ENCODE measurements at places on chromosomes 7 and 10.

DNA sequence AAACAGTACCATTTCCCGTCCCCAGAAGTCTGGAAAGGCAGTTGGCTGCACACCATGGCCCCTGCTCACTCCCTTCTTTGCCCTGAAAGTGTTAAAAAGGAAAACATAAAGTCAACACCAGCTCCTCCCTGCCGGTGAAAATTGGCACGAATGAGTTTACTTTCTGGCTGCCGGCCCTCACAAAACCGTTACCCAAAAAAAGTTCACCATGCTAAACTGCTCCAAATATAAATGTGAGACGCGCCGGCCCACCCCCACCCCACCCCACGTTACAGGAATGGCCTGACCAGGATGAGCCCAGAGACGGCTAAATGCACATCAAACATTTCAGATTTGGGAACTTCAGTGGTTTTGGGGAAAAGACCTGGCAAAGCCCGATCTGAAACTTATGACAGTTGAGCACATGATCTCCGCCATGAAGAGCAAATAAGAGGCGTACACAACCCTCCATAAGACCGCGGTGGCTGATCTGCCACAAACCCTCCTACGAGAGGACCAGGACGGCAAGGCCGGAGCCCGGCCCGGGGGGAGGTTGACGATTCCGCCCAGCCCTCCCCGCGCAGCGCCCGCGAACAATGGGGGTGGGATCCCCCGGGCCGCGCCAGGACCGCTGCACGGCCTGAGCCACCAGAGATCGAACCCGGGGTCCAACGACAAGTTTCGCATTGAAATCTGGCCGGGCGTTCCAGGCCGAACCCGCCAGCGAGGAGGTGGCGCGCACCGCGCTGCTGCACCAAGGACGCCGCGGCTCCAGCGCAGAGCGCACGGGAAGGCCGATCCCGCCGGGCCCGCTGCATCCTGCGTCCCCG, 952 bp downstream of the DIP2C start:
- DNase-seq, result no peak

DNA sequence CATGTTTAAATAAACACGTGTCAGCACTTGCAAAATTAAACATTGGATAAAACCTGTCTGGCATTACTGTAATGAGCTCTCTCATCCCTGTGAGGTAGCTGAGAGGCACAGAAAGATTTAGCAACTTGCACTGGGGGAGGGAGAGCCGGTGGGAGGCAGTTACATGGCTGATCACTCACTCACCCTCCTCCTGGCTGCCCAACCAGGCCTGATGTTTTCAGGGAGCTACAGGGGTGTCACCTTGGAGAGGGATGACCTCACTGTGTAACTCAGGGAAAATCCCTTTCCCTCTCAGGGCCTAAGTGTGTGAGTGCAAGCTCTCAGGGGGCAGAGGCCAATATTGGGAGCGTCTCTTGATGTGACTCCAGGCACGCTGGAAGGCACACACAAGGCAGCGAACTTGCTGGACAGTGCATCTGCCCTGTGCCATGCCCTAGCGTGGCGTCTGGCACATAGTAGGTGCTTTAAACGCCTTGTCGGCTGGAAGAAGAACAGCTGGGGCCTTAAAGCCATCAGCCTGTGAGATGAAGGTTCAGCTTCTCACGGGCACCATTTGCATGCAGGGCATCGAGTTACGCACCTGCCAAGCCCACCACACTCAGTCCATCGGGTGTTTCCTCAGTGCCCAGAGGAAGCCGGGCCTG, 51.1 kb downstream of the ELFN1 start:
- no peak for DNase-seq

DNA sequence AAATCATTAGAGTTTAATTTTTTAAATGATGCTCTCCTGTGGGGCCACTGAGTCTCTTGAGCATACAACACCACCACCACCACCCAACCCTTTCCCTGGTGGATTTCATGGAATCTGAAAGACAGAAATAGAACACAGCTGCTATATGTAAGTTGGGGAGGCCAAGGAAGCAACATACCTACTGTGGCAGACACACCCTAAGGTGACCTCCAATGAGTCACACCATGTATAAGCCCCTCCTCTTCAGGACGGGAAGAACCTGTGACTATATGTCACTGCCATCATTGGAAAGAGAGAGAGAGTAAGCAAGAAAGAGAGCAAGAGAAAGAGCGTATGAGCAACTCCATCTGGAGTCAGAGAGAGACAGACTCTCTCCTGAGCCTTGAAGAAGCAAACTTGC, 172.4 kb upstream of the NFE2L3 start:
- DNase-seq, result no peak

DNA sequence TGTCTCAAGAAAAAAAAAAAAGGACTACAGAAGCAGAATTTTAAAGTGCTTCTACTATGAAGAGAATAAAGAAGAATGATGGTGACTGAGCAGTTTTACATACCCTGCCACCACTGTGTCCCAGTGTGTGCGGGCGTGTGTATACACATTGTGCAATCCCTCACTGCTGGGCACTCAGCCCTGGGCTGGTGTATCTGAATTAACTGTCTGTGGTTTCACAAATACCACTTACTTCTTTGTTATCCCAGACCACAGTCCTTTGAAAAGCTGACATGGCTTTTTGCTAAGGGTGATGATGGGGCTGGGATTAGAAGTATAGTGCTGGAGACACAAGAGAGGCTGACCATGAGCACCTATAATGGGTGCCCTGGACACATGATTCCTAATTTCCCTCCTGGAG, 21.1 kb upstream of the TRPV6 start:
- DNase-seq, result no peak

DNA sequence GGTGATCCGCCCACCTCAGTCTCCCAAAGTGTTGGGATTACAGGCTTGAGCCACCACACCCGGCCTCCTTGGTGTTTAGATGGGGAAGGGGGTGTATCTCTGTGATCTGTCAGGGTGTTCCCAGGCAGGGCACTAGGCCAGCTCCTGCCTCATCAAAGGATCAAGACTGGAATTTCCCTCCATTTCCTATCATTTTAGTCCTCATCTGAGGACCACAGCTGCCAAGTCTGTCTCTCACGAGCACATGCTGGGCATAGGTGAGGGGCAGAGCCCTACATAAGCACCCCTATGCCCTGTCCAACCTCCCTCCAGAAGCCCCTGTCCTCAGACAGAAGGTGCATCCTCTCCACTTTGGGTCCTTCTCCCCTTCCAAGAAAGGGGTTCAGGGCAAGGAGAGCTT, 19.5 kb downstream of the TRIM56 start:
- DNase-seq, result no peak

- DNase-seq, result no peak
These were observed 84.0 kb downstream of the GATA3 start for GRCh38 chr10:8138471-8138870.

GRCh38 chr7:3695602-3696001, 394.6 kb downstream of the SDK1 start:
- DNase-seq, result no peak

DNA sequence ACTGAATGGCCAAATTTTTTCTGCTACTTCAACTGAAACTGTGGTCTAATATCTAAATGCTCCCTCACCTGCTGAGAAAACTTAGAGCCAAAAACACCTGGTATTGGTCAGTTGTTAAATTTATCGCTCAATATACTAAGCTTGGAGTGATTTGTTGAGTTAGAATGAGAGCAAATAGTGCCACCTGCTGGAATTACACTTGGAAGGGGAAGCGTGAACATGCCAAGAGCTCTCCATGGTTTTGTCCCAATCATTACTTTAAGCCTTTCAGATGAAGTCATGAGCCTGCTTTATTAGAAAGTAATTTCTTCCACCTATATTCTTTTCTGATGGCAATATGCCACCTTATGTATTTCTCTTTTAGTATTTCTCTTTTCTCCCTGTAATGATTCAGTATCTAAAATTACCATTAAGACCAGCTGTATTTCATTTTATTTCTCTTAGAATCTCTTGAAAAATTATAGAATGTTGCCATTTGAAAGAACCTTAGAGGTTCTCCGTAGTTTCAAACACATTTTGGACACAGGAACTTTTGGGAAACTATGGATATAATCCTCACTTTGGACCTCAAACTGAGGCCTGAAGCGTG, 447.8 kb upstream of the C7orf33 start:
- DNase-seq, result no peak

DNA sequence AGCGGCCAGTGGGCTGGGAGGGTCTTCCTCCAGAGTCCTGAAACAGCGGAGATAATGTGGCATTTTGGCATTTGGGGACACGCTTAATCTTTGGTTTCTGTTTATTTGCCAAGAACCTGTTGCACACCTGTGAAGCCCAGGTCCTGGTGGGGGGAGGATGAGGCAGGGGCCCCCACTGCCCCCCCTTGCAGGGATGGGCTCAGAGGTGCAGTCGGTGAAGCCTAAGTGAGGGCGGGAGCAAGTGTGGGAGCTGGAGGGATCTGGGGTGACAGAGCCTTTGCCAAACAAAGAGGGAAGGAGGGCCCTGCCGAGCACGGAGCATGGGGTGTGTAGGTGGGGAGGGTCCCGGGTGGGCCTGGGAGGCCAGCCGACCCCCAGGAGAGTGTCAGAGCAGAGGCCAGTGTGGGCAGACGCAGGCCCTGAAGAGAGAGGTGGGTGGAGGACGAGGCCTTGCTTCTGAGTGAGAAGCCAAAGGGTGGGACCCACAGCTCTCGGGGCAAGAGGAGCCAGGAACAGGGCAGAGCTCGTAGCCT, 62.1 kb upstream of the ADGRA1 start:
- DNase-seq, result no peak

DNA sequence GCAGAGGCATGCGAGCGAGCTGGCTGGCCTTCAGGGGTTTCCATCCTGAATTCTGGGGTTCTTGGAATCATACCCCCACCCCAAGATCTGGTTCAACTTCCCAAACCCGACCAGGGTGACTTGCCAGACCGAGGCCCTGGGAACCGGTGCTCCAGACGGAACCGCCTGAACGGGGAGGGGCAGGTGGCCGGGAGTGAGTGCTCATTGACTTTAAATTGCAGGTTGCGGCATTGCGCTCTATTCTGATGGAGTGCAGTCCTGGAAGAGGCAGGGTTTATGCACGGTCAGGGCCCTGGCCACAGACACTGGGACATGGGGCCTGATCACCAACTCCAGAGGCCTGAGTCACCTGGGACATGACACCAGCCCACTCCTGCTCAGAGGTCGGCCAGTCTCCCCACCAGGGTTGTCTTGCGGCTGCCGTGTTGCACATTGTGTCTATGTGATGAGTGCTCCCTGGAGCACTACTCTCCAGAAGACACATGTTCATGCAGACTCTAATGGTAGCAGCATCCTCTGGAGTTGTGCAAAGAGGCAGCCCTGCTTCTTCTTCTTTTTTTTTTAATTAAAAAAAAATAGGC, 5.8 kb upstream of the DDIT4 start:
- DNase-seq, result no peak

- DNase-seq, result no peak
These were observed 28.8 kb downstream of the MIOS start for GRCh38 chr7:7595451-7595850.

GRCh38 chr7:105678811-105679495, 97.7 kb upstream of the EFCAB10 start:
- no peak for DNase-seq

- DNase-seq, result no peak
These were observed 227.6 kb upstream of the NPSR1 start for GRCh38 chr7:34430456-34430855.

- no peak for DNase-seq
These were observed 156.7 kb upstream of the BET1 start for GRCh38 chr7:94160719-94161435.

- no peak for DNase-seq
These were observed 145.0 kb downstream of the PARD3 start for GRCh38 chr10:34670081-34670480.

DNA sequence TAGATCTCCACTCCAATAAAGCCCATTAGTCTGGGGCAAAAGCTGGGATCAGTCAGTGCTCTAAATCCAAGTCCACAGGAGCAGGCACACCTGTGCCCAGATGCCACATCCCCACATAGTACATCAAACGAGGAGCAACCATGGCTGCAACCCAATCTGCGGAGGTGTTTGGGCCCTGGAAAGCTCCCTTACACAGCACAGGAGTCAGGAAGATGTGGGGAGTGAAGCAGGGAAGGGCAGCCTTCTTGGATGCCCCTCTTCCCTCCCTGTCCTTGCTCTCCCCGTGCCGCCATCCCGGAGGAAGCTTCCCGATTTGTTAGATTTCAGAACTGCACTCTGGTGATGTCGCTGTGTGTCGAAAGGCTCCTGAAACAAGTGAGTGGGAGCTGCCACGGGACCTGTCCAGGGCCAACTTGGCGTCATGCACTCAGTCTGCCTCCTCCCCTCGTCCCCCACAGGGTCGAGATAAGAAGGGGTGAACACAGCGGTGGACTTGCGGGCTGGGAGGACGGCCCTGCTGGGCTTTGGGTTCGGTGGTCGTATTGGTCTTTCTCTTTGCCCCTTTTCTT, 230.6 kb upstream of the GRB10 start:
- no peak for DNase-seq

DNA sequence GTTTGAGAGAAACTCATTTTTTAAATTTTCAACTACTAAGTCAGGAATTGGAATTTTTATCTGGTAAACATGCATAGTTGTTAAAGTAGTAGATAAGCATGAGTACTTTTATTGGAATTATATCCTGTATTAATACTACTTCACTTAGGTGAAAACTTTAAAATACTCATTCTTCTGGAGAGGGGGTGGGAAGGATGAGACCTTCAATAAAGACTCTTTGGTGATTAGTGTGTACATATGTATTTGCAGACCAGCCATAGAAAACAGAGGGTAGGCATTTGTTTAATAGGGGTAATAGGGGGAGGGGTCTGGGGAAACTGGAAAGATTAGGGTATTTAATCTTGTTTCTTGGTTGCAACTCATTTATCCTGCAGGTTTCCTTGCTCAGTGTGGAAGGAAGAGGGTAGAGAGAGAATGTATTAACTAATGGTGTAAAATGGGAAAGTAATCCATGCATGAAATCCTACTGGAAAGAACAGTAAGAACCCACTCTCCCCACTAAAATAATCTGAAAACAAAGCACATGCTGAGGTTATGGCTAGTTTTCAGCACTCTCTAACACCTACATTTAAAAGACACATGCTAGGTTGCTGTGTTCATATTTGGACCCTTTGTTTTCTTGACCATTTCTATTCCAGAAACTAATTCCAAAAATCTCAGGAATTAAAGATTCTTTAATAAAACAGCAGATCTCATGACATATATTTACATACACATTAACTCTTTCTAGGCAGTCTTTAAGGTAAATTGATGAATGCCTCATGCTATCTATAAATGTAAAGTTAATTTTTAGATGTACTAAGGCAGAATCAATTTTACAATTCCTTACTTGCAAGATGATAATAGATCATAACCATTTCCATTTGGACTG, 6.2 kb upstream of the IGF2BP3 start:
- no peak for DNase-seq

- DNase-seq, result no peak
These were observed 833 bp upstream of the PNLIPRP1 start for GRCh38 chr10:116589926-116590325.

All from CMK (cell line).